ENCODE measurements at places on chromosomes 1 and 21. TPM values are rescaled to one million over a fixed set of nuclear protein-coding genes. Genes with fewer than 3 reads are reported as not detected.

The DR1 gene
- 62.9 TPM for total RNA-seq

The ERRFI1 gene
- total RNA-seq, result 29.2 TPM

The RGS8 gene
- total RNA-seq, result not detected

The KRTAP7-1 gene
- total RNA-seq, result not detected

The C2CD2 gene
- 28.6 TPM for total RNA-seq

The NFIA gene
- total RNA-seq, result 32.1 TPM

The LELP1 gene
- total RNA-seq, result not detected

The TRIM17 gene
- not detected for total RNA-seq

All from thoracic aorta endothelial cell (primary cell).